CD8-positive, alpha-beta memory T cell (primary cell): ENCODE measurements at places on chromosomes 2 and 18. TPM values are rescaled to one million over a fixed set of nuclear protein-coding genes. Genes with fewer than 3 reads are reported as not detected.

DNA sequence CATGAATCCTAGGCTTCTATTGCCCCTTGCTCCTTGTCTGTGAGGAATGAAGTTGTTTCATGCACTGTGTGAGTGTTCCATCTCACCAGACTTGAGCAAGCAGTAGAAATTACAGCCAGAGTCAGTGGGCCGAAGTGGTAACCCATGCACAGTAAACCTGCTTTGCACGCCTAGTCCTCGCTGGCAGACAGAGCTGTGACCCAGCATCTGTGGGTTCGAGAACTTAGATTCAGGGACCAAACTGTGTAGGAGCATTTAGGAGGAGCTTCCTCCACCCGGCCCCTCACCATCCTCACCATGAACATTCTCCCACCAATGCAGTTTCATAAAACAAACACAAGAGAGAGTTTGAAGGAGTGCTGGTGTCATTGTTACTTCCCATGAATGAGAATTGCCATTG is 21.6 kb upstream of the TEX51 start:
- no peak overlapping the region for H3K4me3 ChIP-seq
- H3K4me1 ChIP-seq, result no peaks in the 10 kb centered on the region
- no peaks in the 10 kb centered on the region for H3K36me3 ChIP-seq
- no peak for DNase-seq

DNA sequence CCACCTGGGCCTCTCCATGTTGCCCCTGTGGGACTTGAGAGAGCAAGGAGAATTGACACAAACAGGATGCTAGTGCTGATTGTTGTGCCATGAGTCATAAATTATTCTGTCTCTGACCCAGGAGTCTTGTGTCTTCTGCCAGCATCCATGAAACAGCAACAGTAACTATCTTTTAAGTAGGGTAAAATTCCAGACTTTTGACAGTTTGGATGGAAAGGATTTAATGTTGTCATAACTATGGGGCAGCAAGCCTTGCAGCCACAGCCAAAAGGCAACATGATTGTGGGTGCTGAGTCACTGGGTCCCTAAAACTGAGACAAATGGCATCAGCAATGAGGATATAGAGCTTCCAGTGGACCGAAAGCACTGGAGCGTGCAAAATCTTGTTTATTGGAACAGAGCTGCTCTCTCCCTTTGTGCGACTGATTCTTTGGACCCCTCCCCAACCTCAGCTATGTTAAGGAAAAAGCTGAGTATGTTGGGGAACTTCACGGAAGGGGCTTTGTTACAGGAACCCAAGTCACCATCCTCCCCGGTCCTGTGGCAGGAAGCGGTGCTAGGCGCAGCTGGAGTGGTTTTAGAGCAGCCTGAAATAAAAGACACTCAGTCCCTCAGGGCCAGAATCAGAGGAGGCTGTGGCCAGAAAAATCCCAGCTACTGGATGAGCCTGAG is 9.6 kb upstream of the ITPRIPL1 start:
- no peak overlapping the region for H3K27ac ChIP-seq
- H3K36me3 ChIP-seq, result no peaks in the 10 kb centered on the region
- DNase-seq, result no peak
- no peaks in the 10 kb centered on the region for H3K27me3 ChIP-seq
- H3K4me3 ChIP-seq, result no peak overlapping the region

DNA sequence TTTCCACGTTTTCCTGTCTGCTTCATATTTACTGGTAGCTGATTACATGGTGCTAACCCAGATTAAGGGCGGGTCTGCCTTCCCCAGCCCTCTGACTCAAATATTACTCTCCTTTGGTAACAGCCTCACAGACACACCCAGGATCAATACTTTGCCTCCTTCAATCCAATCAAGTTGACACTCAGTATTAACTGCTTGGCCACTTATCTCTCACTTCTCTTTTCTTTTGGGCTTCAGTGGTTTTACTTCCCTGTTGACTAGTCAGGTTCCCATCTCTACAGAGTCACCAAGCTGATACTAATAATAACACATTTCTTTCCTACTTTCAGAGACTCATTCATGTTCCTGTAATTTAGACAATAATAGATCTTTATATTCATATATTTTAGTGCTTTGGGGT is 302.2 kb upstream of the MAP2 start:
- H3K36me3 ChIP-seq, result no peaks in the 10 kb centered on the region
- H3K27ac ChIP-seq, result no peak overlapping the region
- no peak for DNase-seq
- no peak overlapping the region for H3K4me3 ChIP-seq

DNA sequence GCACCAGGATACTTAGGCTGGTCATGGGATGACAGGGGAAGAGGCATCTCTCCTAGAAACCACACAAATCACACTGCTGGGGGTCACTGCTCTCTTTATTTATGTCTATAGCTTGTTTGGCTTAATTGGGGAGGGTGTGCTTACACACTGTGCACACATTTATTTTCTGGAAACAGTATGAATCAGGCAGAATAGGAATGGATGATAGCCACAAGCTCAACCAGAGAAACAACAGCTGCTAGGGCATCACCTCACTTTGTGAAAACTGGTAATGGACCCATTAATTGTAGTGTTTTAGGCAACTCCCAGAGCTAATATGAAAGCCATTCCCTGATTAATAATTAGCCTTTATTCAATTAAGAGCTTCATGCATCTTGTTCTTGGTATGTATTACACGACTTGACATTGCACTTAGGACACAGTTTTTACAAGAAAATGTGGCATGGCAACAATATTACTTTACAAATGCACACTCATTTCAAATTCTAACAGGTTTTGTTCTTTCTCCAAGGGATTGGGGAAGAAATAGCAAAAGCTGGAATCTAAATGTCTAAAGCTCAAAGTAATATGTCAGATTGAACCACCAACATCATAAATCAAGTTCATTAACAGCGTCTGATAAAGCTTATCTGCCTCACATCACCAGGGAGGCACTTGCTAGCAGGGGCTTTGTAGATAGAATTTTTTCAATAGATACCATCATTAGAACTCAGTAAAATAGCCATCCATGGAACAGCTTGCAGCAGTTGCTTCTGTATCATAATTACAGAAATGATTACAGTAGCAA is 361.9 kb upstream of the FSHR start:
- H3K4me3 ChIP-seq, result no peak overlapping the region

GRCh38 chr2:62486439-62486765 is 19.6 kb downstream of the TMEM17 start:
- DNase-seq, result no peak
- H3K4me1 ChIP-seq, result no peaks in the 10 kb centered on the region
- H3K27ac ChIP-seq, result no peak overlapping the region
- H3K36me3 ChIP-seq, result no peaks in the 10 kb centered on the region
- H3K27me3 ChIP-seq, result no peaks in the 10 kb centered on the region
- H3K4me3 ChIP-seq, result no peak overlapping the region

DNA sequence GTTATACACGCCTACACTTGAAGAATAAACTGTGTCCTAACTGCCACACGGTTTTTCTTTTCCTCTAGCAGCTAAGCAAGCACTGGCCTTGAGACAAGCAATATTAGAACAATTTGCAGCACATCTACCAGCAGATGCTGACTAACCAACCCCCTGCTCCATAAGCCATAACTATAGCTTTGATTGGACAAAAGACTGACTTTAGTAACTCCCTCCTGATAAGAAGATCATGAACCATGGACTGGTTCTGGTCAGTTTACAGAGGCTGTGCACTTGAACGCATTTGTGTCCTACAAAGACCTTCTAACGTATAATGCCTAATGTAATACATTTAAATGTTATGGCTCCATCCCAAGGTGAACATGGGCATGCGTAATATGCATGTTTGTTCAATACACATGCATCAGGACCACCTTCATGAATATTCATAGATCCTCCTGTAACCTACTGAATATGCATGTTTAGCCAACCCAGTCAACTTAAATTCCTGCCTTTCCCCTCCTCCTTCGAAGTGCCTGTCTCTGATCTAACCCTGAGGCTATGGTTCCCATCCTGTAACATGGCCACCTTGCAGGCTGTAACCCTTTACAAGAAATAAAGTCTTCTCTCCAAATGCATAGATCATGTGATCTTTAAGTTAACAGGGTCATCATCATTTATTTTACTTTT is 26.5 kb downstream of the SLC4A5 start:
- DNase-seq, result no peak
- H3K4me3 ChIP-seq, result no peak overlapping the region
- H3K4me1 ChIP-seq, result no peaks in the 10 kb centered on the region
- no peaks in the 10 kb centered on the region for H3K27me3 ChIP-seq

DNA sequence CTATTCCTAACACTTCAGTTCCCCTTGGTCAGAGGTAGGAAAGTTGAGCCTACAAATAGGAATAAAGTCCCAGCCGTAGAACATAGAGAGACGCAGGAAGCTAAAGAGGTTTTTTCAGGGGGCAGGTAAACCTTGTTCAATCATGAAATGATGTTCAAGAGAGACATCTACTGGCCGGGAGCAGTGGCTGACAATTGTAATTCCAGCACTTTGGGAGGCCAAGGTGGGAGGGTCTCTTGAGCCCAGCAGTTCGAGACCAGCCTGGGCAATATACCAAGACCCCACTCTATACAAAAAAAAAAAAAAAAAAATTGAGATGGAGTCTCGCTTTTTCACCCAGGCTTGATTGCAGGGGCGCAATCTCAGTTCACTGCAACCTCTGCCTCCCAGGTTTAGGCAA is 66.7 kb upstream of the DNAJC10 start:
- H3K36me3 ChIP-seq, result no peaks in the 10 kb centered on the region
- no peaks in the 10 kb centered on the region for H3K4me1 ChIP-seq
- H3K4me3 ChIP-seq, result no peak overlapping the region
- no peak for DNase-seq

GRCh38 chr2:167181134-167181533 is 292.9 kb downstream of the XIRP2 start:
- no peak overlapping the region for H3K27ac ChIP-seq
- H3K4me1 ChIP-seq, result no peaks in the 10 kb centered on the region
- no peak overlapping the region for H3K4me3 ChIP-seq
- H3K36me3 ChIP-seq, result no peaks in the 10 kb centered on the region
- DNase-seq, result no peak
- H3K27me3 ChIP-seq, result no peaks in the 10 kb centered on the region

- no peaks in the 10 kb centered on the region for H3K36me3 ChIP-seq
- no peak for DNase-seq
- H3K4me3 ChIP-seq, result peak overlapping the region; percentile 56
- H3K27me3 ChIP-seq, result no peaks in the 10 kb centered on the region
- peaks cover 17% of the 10 kb centered on the region for H3K4me1 ChIP-seq
Observed at GRCh38 chr2:31233231-31233630, 721 bp upstream of the EHD3 start.

GRCh38 chr2:88591698-88592097 is 35.6 kb downstream of the EIF2AK3 start:
- H3K4me1 ChIP-seq, result no peaks in the 10 kb centered on the region
- H3K4me3 ChIP-seq, result no peak overlapping the region
- no peak for DNase-seq
- H3K36me3 ChIP-seq, result peaks cover 23% of the 10 kb centered on the region
- H3K27me3 ChIP-seq, result no peaks in the 10 kb centered on the region
- H3K27ac ChIP-seq, result no peak overlapping the region

Gene HOXD8
- not detected for total RNA-seq

Gene CELF4
- total RNA-seq, result not detected

Gene CRYGD
- total RNA-seq, result not detected

DNA sequence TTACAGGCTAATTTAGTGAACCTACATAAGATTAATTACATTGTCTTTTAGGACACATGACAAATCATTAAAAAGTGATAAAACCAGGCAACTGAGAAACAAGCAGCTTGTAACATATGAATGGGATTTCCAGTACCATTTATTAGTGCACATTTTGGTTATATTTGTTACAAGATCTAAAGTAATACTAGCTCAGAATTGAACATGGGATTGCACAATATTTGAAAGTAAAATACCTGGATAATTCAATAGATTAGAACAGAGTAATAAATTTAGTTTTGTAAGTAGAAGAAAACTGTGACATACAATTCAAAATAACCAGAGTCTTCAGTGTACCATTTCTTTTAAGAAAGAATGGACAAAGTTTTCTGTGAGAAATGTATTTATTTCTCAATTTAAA is 1400.7 kb upstream of the ACVR2A start:
- H3K27ac ChIP-seq, result no peak overlapping the region
- no peak for DNase-seq
- no peak overlapping the region for H3K4me3 ChIP-seq
- no peaks in the 10 kb centered on the region for H3K36me3 ChIP-seq
- no peaks in the 10 kb centered on the region for H3K4me1 ChIP-seq
- no peaks in the 10 kb centered on the region for H3K27me3 ChIP-seq

DNA sequence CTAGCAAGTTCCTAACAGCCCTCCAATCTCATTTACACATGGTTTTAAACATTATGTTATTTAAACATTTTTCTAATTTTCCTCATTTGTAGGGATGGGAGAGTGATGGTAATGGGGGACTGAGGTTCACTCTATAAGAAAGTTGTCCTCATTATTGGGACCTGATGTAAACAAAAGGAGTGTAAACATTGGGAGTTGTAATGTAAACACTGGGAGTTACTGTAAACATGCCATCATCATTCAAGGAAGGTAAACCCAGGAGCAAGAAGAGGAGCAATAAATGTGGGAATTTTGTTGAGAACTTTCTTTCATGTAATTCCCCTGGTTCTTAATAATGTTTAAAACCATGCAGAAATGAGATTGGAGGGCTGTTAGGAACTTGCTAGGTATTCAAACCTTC is 17.8 kb downstream of the RFTN2 start:
- H3K36me3 ChIP-seq, result no peaks in the 10 kb centered on the region
- DNase-seq, result no peak
- H3K27ac ChIP-seq, result no peak overlapping the region
- no peaks in the 10 kb centered on the region for H3K27me3 ChIP-seq
- H3K4me1 ChIP-seq, result no peaks in the 10 kb centered on the region

- no peak overlapping the region for H3K27ac ChIP-seq
- H3K27me3 ChIP-seq, result no peaks in the 10 kb centered on the region
- no peaks in the 10 kb centered on the region for H3K4me1 ChIP-seq
- H3K4me3 ChIP-seq, result no peak overlapping the region
Observed at GRCh38 chr2:222242532-222242931, 56.3 kb downstream of the PAX3 start.

DNA sequence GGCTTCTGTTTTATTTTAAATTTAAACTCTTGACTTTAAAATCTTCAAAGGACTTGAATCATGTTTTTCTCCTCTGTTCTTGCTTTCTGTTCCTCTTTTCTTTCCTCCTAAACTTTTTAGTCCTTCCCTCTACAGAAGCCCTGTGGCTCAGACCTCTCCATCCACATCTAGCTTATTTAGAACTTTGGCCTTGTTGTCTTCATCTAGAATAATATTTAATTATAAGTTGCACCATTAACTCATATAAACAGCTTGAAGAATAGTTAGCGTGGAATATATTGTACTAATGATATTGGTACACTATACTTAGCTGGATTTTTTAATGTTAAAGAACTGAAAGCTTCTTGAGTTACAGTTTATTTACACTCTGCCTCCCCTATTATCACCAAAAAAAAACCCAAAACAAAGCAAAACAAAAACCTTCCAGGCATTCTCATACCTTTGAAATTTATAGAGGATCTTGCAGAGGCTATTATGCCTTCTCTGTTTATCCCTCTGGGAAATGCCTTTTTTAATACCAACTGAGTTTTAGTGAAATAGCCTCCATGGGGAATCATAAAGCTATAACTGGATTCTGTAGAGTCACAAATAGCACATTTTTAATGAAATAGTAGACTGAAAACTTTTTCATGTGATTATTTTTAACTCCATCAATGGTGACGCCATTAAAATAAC is 9.2 kb upstream of the CCDC141 start:
- H3K36me3 ChIP-seq, result no peaks in the 10 kb centered on the region
- H3K27me3 ChIP-seq, result no peaks in the 10 kb centered on the region
- no peaks in the 10 kb centered on the region for H3K4me1 ChIP-seq
- no peak overlapping the region for H3K27ac ChIP-seq
- no peak for DNase-seq

Gene PHOSPHO2
- total RNA-seq, result 4.9 TPM

GRCh38 chr2:73078457-73079411 is 7.2 kb upstream of the SFXN5 start:
- no peak overlapping the region for H3K4me3 ChIP-seq
- H3K36me3 ChIP-seq, result no peaks in the 10 kb centered on the region
- H3K4me1 ChIP-seq, result no peaks in the 10 kb centered on the region
- H3K27ac ChIP-seq, result no peak overlapping the region
- DNase-seq, result no peak
